ENCODE measurements at places on chromosomes 16 and 17. TPM values are rescaled to one million over a fixed set of nuclear protein-coding genes. Genes with fewer than 3 reads are reported as not detected.

- H3K36me3 ChIP-seq, result no peaks in the 10 kb centered on the region
- H3K27ac ChIP-seq, result peak overlapping the region; percentile 62
- DNase-seq, result peak; percentile 65
- no peak overlapping the region for H3K4me3 ChIP-seq
Observed at GRCh38 chr16:54193665-54194333, 92.8 kb downstream of the IRX3 start.

- peaks cover 10% of the 10 kb centered on the region for H3K4me1 ChIP-seq
- H3K36me3 ChIP-seq, result no peaks in the 10 kb centered on the region
- H3K27me3 ChIP-seq, result no peaks in the 10 kb centered on the region
- H3K4me3 ChIP-seq, result no peak overlapping the region
Observed at GRCh38 chr17:44382917-44383316, 6.5 kb downstream of the ITGA2B start.

DNA sequence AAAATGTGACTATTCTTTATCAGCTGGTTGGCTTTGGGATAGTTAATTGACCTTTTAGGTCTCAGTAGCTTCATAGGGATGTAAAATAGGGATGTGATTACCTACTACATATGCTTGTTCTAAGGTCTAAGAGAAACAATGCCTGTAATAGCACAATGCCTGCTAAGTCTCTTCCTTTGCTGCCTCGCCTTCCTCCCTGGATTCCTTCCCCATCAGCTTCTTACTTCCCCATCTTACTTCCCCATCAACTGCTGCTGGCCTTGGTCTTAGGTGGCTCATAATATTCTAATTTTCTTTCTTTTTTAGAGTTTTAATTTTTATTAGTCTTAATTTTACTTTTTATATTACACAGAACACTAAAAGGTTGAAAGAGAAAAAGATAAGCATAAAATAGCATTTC, 59.2 kb upstream of the GOT2 start:
- no peaks in the 10 kb centered on the region for H3K4me1 ChIP-seq
- DNase-seq, result no peak

DNA sequence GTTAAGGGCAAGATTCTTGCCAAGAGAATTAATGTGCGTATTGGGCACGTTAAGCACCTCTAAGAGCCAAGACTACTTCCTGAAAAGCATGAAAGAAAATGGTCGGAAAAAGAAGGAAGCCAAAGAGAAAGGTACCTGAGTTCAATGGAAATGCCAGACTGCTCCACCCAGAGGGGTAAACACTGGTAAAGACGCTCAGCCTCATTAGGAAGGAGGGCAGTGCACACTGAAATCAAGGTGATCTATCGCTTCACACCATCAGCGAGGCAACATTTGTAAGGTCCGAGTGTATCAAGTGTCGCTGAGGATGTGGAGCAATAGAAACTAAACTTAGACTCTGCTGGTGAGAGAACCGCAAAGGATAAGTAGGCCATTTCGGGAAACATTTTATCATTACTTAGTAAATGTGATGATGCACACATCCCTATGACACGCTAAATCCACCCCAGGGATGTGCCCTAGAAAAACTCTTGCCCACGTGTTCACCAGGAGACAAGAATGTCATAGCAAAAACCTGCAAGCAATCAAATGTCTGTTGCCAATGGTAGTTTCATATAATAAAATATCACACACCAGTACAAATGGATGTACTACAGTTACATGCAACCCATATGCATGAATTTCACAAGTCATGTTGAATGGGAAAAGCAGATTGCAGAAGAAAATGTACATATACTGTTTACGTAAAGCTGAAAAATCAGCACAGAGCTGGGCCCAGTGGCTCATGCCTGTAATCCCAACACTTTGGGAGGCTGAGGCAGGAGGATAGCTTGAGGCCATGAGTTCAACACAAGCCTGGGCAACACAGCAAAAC, 23.6 kb downstream of the CNTROB start:
- H3K36me3 ChIP-seq, result peaks cover 2% of the 10 kb centered on the region
- no peaks in the 10 kb centered on the region for H3K27me3 ChIP-seq
- DNase-seq, result no peak
- no peak overlapping the region for H3K4me3 ChIP-seq
- H3K27ac ChIP-seq, result no peak overlapping the region

GRCh38 chr16:2429771-2430663, 770 bp downstream of the CCNF start:
- no peaks in the 10 kb centered on the region for H3K27me3 ChIP-seq
- H3K4me1 ChIP-seq, result no peaks in the 10 kb centered on the region
- peak overlapping the region; percentile 92 for H3K4me3 ChIP-seq
- no peak for DNase-seq

The TMEM98 gene
- 191 TPM for total RNA-seq

The ANKRD40CL gene
- not detected for total RNA-seq

All from tibial nerve (tissue), 4 donors.